ENCODE measurements at places on chromosomes 1 and 21. TPM values are rescaled to one million over a fixed set of nuclear protein-coding genes. Genes with fewer than 3 reads are reported as not detected.

The PLA2G2F gene
- polyA plus RNA-seq = not detected

The OVAAL gene
- not detected for polyA plus RNA-seq

The MX1 gene
- 56.3 TPM for polyA plus RNA-seq

The GPR137B gene
- polyA plus RNA-seq = 1.5 TPM

The ACTL8 gene
- polyA plus RNA-seq = not detected

The S100A7 gene
- not detected for polyA plus RNA-seq

The CLDN19 gene
- polyA plus RNA-seq = not detected

The CRABP2 gene
- 1.2 TPM for polyA plus RNA-seq

The RRP1 gene
- polyA plus RNA-seq = 9.6 TPM

The FCAMR gene
- polyA plus RNA-seq = not detected

The NR1I3 gene
- not detected for polyA plus RNA-seq

The CDA gene
- polyA plus RNA-seq = 0.64 TPM

The INSRR gene
- polyA plus RNA-seq = not detected

The CELSR2 gene
- 0.52 TPM for polyA plus RNA-seq

The CLEC20A gene
- polyA plus RNA-seq = 5.2 TPM

The PRKCZ gene
- 17.9 TPM for polyA plus RNA-seq

Measured in B cell (primary cell).